ENCODE measurements at places on chromosomes 2 and 18.

DNA sequence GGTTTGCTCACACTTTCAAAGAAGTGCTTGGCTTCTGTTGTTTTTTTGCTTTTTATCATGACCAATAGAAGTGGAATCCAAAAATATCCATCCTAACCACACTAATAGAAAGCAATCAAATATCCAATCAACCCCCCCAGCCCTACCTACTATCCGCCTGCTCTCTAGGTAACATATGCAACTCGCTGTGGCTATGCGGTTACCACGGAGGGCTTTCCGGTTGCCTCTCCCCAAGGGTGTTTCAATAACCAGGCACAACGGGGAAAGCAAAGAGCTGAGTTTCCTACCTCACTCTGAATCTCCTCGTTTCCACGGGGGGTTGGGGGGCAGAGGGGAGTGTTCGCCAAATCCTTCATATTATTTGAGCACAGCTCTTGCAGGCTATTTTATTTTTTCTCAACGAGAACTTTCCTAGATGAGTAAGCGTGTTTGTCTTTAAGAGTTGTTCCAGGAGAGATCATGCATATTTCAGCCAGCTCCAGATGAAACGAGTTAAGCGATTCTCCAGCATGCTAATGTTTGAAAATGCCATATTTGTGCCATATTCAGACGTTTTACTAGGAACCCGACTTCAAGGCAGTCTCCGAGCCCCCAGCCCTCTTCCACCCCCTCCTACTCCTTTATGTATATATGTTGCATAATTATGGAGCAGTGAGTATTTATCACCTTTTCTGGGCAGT, 30.3 kb downstream of the PAX3 start:
- no peak for DNase-seq

GRCh38 chr18:68713796-68714195, 1.1 kb downstream of the TMX3 start:
- no peak for DNase-seq

DNA sequence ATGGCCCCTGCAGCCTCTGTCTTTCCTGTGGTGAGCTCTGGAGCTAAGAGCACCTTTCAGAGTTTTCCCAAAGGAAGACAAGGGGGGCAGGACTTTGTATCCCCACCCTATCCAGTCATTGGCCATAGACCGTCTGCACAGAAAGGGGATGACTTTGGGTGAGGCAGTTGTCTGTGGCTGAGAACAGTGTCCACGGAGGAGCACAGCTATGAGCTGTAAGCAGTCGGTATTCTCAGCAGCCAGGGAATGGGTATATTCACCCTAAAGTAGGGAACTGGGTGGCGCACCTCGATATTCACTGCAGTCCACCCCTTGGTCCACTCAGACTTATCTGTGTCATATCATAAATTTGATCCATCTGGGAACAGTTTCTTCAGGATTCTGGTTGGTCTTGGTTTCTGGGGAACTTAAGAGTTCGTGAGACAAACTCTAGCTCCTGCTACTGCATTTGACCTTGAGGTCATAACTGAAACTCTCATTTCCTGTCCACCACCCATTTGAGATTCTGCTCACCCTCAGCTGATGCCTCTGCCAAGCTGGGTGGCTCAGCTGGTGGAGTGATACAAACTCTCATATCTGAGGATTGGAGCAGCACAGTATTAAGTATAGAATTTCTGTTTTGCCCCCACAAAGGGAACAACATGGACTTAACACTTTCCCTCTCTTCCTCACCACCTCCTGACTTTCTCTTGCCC, 45.2 kb upstream of the SCG2 start:
- DNase-seq, result no peak

GRCh38 chr2:203340791-203341487, 12.7 kb downstream of the ABI2 start:
- DNase-seq, result no peak

GRCh38 chr2:16080071-16080470, 139.7 kb downstream of the MYCN start:
- no peak for DNase-seq

DNA sequence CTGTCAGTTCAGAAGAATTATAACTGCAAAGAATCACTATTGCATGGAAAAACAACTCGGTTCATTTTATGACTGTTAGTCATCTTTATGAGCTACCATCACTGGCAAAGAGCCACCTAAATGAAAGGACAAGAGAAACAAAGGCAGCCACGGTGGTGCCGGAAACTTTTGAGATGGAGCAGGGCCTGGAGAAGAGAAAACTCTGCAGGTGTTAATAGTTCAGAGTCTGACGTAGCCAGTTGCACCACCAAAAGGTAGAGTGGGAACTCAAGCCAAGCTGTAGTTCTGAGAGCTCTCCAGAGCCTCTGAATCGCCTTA, 110.9 kb downstream of the FTCDNL1 start:
- DNase-seq, result no peak

- DNase-seq, result no peak
Observed at GRCh38 chr2:95385570-95385984, 16.9 kb upstream of the FAHD2A start.

DNA sequence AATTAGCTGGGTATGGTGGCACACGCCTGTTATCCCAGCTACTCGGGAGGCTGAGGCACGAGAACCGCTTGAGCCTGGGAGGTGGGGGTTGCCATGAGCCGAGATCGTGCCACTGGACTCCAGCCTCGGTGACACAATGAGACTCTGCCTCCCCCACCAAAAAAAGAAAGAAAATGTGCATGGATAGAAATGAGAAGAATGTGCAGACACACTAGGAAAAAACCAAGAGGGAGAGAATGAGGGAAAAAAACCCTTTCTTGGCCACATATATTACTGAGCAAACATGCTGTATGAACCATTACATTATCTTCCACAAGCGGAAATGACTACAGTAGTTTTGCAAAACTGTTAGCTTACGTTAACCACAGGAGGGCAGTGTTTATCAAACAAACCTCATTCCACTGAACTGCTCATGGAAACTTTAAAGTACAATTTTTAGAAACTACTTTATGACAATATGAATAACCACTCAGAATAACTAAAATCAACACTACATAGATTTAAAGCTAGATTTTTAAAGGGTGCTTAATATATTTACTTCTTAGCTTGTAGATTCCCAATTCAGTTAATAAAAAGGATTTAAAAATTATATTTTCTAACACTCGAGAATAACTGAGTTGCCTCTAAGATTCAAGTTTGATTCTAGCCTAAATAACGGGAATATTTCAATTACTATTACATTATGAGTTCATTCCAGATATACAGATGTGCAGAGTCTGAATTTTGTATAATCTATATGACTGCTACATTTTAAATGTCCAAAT, 26.4 kb downstream of the ASXL2 start:
- peak; percentile 69 for DNase-seq

DNA sequence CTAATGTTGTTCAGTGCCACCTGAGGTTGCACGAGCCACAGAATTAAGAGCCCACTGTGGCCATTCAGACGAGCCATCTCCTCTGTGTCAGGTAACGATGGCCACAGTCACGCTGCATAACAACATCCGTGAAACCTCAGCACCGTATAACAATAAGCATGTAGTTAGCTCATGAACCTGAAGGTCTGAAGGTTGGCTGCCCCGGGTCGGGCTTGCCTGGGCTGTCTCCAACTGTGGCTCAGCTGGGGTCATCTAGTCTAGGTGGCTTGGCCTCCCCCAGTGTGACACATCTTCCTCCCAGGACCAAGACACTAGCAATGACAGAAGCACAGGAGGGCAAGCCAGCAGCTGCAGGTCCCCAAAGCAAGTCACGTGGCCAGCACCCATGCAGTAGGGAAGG, 258.0 kb downstream of the GLI2 start:
- no peak for DNase-seq

- DNase-seq, result no peak
Observed at GRCh38 chr2:108937367-108938017, 51.5 kb downstream of the EDAR start.

DNA sequence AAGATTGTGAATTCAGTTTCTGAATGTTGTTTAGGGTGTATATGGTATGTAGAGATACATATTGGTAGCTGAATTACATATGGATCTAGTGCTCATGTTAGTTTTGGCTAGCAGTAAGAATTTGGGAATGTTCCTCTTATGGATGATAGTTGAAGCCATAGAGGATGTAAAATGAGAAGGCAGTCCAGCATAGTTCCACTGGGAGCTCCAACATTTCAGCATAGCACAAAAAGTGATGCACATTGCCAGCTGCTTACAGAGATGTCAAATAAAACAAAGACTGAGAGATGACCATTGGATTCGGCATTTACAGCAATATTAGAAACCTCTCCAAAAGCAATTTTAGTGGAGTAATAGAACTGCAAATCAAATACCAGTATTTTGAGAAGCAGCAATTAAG, 77.4 kb downstream of the EML4 start:
- no peak for DNase-seq

GRCh38 chr2:58923869-58924268, 682.7 kb upstream of the FANCL start:
- DNase-seq, result no peak

GRCh38 chr18:58785870-58786269, 78.8 kb upstream of the ZNF532 start:
- no peak for DNase-seq

GRCh38 chr18:22547807-22548561, 130.3 kb upstream of the CTAGE1 start:
- DNase-seq, result no peak

DNA sequence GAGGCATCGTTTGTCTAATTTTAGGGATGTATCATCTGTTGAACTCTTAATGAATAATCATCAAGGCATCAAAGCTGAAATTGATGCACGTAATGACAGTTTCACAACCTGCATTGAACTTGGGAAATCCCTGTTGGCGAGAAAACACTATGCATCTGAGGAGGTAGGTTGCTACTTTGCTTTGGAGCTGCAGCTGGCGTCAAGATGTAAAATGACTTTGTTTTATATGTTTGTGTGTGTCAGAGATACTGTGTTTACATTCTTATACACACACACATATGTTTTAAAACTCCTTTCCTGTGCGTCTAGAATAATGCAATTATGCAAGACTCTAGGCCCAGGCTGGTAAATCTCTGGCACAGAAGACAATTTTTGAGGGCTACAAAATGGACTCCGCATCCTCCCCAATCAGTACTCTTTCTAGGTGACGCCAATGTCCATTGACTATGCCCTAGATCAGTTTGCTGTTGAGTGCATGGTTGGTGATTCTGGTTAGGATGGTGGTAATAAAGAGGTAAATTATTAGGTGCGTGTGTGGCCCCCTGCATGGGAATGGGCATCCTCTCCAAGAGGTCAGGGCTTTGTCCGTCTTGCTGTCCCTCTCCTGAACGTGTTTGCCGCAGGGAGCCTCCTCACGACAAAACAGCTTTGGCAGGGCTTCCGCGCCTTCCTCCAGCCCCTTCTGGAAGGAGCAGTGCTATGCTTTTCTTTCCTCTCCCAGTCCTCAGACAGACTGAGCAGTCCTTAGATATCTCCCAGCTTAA, 68.2 kb upstream of the EML6 start:
- no peak for DNase-seq

GRCh38 chr18:9359796-9360195, 25.2 kb downstream of the TWSG1 start:
- DNase-seq, result no peak

DNA sequence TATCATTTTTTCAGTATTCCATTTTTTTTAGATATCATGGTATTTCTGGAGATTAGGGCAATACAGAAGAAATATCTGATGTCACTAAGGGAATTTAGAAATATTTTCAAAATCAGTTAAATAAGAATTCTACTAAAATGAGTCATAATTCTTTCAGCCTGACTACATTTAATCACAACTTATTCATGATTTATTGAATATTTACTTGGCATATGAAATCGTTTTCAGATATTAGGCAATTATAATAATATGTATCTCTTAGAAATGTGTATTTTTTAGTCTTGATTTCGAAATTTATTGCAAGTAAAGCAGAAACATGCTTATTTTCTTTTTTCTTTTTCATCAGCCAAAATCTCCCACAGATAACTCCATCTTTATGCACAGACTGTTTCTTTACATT, 142.2 kb downstream of the CCDC102B start:
- no peak for DNase-seq

DNA sequence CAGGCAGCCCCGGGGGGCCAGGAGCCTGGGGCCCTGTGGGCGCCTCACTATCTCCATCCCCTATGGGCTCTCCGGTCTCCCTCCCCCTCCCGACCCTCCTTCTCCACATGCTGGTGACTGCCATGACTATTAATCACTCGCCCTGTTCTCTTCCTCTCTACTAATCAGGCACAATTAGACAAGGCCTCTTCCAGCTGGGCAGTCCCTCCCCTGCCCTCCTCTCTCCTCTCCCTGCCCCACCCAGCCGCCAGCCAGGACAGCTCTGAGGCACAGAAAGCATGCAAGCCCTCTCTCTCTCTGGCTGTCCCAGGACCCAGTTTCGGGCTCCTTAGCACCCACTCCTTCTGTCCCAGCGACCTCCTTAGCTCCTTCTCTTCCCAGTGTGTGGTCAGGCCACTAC, 5.8 kb downstream of the ASIC4 start:
- peak; percentile 92 for DNase-seq

DNA sequence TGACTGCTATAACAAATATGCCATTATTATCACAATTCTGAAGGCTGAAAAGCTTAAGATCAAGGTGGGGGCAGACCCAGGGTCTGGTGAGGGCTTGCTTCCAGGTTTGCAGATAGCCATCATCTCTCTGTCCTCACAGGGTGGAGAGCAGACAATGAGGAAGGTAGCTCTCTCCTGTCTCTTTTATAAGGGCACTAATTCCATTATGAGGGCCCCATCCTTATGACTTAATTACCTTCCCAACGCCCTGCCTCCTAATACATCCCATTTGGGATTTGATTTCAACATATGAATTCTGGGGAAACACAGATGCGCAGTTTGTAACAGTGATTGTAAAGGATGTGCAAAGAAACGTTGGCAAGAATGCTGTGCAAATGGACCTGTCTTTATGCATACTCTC, 44.8 kb downstream of the PARD3B start:
- DNase-seq, result no peak

DNA sequence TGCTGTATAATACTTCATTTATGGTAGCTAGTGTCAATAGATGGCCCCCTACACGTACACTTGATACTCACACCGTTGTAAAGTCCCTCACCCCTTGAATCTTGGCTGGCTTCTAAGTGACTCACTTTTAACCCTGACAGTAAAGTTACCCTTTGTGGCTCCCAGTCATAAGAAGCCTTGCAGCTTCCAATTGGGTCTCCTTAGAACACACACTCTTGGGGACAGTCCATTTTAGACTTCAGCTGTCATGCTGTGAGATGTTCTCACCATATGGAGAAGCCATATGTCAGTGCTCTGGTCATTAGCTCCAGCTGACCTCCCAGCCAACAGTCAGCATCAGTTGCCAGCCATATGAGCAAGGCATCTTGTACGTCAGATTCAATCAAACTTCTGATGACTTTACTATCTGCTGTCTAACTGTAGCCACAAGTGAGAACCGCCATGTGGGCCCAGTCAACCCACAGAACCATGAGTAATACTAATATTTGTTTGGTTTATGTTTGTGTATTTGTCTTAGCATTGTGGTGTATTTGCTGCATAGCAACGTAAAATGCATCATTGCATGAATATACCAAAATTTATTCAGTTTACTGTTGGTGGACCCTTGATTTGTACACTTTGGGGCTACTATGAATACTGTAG, 68.3 kb downstream of the PTPN4 start:
- DNase-seq, result peak; percentile 34

GRCh38 chr2:158413581-158413980, 43.0 kb downstream of the CCDC148 start:
- DNase-seq, result no peak

Data from NCI-H82 (cell line).